Endodermal cell (in vitro differentiated cells): ENCODE measurements at places on chromosomes 1 and 21.
A peak's percentile ranks its signal among the peaks of the same experiment; 100 is the strongest.

- no peak overlapping the region for H3K4me3 ChIP-seq
- H3K36me3 ChIP-seq = no peaks in the 10 kb centered on the region
- H3K27ac ChIP-seq = no peak overlapping the region
- no peaks in the 10 kb centered on the region for H3K4me1 ChIP-seq
- no peak for DNase-seq
Observed at GRCh38 chr1:51019811-51020210, 49.8 kb downstream of the CDKN2C start.

DNA sequence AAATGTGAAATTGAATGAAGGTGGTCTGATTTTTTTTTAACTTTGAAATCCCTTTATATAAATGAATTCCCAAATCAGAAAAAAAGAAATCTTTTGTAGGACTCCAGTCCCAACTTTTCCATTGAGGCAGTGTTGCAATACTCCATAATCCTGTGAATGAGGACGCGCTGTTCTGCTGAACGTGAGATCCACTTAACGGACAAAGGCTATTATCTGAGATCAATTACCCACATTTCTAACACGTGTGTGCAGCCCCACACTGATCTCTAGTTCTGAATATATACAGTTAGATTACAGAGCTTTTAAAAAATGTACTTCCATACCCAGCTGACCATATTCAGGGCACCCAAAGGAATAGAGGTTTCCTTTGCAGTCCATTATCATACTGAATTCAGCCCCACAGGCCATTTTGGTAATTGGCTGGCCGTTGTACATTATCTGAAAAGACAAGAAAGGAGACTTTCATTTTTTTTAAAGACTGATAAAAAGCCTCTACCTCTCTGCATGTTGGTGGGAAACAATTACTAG, 19.0 kb downstream of the RCC2 start:
- no peak overlapping the region for H3K4me3 ChIP-seq
- peaks cover 95% of the 10 kb centered on the region for H3K36me3 ChIP-seq
- DNase-seq = no peak
- H3K4me1 ChIP-seq = no peaks in the 10 kb centered on the region
- no peak overlapping the region for H3K27ac ChIP-seq
- H3K27me3 ChIP-seq = no peaks in the 10 kb centered on the region

GRCh38 chr21:42117229-42117966, 46.3 kb downstream of the UMODL1 start:
- H3K4me3 ChIP-seq = no peak overlapping the region
- DNase-seq = peak; percentile 91
- no peaks in the 10 kb centered on the region for H3K27me3 ChIP-seq
- H3K27ac ChIP-seq = no peak overlapping the region

GRCh38 chr1:172382406-172382805, 38.1 kb upstream of the C1orf105 start:
- H3K4me3 ChIP-seq = no peak overlapping the region
- H3K27me3 ChIP-seq = no peaks in the 10 kb centered on the region
- H3K4me1 ChIP-seq = no peaks in the 10 kb centered on the region
- H3K36me3 ChIP-seq = no peaks in the 10 kb centered on the region
- DNase-seq = no peak
